ENCODE measurements at places on chromosomes 12 and 14.

DNA sequence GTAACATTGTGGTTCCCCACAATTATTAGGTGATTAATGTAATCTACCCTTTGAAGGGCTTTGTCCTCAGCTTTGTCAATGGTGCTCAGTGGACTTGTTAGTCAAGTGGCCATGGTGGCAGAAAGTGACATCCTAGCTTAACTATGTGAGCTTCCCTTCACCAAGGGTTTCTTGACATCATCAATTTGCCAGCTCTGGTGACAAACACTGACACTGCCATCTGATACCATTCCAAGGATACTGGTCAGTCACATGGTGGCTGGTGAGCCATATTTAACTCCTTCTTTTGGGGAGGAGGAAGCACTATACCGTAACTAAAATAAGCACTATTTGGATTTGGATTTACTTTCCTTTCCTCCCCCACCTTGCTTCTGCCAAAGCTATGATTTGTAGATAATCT, 115.7 kb downstream of the IGF1 start:
- no peak for DNase-seq

DNA sequence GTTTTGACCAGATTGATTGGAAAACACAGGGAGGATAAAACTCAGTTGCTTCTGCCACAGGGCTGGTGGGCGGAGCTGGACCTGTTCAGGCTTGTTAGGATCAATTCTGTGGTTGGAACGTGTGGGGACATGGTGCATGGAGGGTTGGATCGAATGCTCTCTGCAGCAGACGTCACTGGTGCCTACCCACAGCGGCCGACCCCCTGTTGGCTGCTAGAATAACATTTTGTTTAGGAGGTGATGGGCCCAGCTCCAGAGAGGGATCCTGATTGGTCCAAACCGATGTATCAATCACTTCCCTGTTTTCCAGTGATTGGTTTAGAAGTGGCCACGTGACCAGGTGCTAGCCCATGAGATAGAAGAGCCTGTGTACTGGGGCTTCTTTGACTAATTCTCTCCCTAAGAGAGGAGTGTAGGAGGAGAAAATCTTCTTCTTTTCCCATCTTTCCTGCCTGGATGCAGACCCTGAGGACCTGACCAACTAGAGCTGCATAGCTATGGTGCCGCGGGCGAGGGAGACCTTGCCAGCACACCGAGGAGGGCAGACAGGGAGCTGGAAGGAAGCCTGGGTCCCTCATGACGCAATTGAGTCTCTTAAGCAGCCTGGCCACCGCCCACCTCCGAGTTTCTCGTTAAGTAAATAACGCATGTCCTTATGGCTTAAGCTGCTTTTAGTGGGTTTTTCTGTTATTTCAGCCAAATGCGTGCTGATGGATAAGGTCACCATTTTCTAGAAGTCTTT, 163.5 kb downstream of the AACS start:
- DNase-seq = no peak

DNA sequence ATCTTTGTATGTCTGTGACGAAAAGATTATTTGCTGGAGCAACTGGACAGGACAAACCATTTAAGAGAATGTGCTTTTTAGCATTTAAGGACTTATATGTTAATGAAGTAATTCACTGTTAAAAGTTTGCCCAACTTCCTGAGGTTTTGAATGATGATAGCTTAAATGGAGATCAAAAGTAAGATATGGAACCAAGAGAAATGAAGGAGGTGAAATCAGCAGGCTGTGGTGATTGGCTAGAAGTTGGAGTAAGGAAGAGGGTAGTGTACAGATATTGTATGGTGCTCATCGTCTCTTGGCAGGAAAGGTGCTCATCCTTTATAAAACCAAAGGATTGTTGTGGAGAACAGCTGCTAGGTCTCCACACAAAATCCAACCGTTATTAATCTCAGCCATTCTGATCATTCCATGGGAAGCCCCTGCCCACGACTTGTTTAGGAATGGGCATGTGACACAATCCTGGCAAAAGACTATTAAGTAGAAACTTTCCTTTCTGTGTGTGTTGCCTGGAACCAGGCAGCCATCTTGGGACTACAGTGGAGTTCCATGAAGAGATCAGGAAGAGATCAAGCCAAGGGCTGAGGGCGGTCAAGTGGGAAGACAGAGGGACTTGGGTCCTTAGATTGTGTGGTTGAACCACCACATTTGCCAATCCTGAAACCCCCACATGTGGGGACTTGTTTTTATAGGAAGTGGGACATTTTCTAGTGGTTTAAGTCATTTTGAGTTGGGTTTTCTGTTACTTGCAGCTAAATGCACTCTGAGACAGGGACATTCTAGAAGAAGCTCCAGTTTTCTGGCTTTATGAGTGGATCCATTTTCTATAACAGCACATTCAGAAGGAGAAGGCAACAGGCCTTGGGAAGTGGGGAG, 56.8 kb upstream of the CHST11 start:
- DNase-seq = no peak

DNA sequence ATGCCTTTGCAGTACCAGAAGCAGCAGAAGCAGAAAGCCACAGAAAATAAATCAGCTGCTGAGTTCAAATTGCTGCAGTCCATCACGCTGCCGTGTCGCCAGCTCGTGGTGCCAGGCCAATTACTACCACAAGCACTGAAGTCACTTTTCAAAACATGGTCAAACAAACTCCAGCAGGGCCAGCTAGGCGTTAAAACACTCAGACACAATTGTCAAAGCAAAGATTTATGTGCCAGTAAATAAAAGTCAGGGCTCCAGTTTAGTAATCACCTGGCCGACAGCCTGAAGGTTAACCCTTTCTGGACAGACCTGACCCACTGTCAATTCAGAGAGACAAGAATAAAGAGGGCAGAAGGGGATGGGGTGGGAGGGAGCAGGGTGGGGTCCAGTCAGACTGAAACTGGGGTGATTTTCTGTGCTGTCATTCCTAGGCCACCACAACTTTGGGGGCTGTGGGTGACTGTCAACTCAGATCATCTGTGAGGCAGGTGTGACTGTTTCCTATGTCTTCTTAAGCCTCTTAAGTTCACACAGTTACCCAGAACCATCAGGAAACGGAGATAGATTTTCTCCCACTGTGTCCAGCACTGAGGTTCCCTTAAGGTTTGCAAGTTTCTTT, 109.8 kb upstream of the FUT8 start:
- peak; percentile 95 for DNase-seq
